ENCODE measurements at places on chromosomes 6 and 20.

- DNase-seq, result no peak
Observed at GRCh38 chr20:59458645-59459044, 145.7 kb upstream of the PHACTR3 start.

DNA sequence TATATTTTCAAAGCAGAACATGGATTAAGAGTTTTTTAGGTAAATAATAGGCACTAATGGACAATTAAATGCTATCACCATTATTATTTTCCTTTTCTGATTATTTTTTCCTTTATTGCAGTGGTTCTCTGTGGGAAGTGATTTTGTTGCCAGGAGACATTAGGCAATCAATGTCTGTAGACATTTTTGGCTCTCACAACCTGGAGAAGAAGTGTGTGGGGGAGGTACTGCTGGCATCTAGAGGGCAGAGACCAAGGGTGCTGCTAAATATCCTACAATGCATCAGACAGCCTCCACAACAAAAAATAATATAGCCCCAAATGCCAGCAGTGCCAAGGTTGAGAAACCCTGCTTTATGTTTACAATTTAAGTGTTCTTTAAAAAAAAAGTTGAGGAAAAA, 8.3 kb downstream of the IFNGR1 start:
- no peak for DNase-seq

GRCh38 chr20:47785854-47786764, 828 bp upstream of the SULF2 start:
- DNase-seq, result no peak

GRCh38 chr6:163897030-163897429, 482.5 kb downstream of the QKI start:
- no peak for DNase-seq

DNA sequence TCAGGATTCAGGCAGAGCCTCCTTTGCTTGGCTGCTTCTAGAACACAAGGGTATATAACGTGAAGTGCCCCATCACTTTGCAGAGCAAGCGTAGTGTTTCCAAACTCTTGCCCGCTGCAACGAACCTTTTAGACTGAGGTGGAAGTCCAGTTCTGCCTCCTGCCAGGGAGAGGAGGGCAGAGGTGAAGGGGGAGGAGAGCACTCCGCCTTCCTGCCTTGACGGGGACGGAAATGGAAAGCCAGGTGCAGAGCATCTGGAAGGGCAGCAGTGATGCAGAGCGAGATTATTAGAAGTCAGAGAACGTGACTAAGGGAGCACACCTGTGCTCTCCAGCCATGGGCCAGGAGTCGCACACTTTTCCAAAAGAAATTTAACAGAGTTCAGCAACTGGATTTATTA, 63.4 kb downstream of the RREB1 start:
- DNase-seq, result no peak

DNA sequence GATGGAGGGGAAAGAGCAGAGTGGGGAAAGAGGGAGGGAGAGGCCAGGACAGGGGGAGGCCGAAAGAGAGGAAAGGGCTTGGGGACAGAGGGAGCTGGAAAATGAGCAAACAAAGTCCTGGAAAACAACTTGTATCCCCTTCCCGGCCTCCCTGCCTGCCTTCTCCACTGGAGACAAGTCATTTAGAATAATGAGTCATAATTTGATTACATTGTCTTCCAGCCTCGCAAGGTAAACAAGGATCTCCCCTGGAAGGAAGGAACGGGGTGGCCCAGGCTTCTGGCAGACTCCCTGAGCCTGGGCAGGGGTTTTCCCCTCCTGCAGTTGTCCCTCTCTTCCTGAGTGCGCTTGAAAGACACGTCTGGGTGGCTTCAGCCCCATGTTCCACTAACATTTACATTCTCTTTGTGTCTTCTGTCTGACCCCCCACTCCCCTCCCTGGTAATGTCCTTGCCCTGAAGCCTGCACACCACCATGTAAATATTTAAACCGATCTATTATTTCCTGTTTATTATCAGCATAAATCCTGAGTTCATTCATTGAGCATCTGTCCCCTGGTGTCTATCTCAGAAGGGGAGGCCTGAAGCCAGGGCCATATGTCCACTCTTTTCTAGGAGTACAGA, 12.1 kb upstream of the MRPS18A start:
- no peak for DNase-seq

- no peak for DNase-seq
Observed at GRCh38 chr6:139699911-139700310, 325.5 kb upstream of the CITED2 start.

DNA sequence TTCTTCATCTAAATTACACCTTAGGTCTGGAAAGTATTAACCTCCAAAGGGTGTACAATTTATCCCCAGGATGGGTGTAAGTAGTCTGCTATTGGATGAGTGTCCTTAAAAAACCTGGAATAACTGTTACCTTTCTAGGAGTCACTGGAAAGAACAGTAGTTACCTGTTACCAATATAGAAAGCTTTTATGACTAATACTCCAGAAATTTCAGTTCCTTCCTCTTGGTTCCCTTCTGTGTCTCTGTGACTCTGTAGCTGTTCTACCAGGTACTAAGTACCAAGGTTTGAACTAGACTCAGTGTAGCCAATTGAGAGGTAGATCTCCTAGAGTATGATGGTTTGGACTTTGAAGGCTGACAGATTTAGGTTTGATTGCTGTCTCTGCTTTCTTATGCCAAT, 47.0 kb upstream of the TBX18 start:
- DNase-seq, result no peak

DNA sequence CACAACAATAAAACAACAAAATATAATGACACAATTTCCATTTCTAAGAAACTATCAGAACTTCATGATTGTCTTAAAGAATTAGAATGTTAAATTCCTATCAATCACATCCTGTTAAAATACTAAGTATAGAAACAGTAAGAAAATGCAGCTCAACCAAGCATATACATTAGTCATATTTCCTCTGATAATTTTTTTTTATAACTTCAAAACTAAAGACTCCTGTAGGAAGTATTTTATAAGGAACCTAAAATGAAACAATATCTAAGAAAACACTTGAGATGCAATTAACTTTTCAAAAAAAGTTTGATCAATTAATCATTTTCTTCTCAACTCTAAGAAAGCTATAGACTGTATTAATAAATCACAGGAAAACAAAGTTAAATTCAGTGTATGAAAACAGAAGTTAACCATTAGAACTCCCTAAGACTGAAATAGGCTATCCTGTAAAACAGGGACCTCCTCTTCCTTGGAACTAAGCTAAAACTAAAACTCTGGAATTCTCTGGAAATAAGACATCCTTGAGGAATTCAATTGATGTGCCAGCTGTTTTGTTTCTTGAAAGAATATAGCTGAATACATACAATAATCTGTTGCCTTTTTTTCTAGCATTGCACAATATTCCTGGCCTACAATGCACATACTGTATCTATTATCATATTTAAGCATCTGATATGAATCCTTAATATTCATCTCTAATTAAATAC, 19.8 kb downstream of the FKBP5 start:
- no peak for DNase-seq

- DNase-seq, result no peak
Observed at GRCh38 chr6:92810913-92811312, 608.4 kb downstream of the EPHA7 start.

DNA sequence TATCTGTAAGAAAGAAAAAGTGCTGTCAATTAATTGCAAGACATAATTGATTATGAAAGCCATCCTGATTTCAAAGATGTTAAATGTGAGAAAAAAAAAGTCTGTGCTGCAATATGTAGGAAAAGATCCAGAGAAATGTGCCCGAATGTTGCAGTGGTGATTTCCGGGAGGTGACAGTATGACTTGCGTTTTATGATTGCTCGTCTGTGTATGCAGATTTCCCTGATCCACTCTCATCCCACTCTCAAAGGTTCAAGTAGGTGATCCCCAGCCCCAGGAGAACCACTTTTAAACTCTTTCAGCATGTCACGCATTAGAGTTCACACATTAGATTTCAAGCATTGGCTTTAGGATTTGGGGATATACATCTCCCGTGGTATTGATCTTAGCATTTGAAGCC, 57.8 kb downstream of the TPD52L1 start:
- DNase-seq, result no peak

DNA sequence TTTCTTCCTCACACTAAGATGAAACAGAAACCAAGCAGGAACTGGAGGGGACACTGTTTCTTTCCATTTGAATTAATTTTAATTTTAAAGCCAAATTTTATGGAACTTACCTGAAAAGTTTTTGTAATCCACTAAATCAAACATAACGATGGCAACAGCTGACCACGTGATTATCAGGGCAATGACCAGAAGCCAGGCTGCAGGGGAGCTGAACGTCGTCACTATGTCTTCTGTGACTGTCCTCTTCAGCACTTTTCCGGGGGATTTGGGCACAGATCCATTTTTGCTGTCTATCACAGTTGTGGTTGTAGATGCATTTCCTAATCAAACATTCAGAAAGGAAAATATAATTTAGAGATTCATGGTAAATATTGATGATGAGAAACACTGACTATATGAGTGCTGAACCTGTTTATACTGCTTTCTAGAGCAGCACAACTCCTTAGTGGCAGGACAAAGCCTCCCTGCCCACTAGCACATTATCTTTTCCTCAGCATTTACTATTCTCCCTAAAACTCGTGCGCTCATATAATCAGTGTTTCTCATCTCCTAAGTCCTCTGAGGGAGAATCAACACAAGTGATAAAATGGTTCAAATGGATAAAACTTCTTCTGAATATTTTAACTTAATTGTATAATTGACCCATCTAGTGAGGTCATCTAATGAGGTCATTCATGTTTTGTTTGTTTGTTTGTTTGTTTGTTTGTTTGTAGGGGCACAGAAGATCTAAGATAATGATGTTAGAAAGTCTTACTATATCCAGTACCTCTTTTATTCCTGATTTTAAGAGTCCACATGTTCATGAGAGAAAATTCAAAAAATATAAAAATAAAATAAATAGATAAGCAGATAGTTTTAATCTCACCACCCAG, 65.7 kb downstream of the TRDN start:
- DNase-seq, result no peak

GRCh38 chr6:81820980-81821379, 68.5 kb upstream of the TENT5A start:
- DNase-seq, result no peak

GRCh38 chr6:13479971-13480434, 7.4 kb downstream of the GFOD1 start:
- no peak for DNase-seq

- no peak for DNase-seq
Observed at GRCh38 chr6:157688960-157689599, 134.0 kb upstream of the SNX9 start.

- no peak for DNase-seq
Observed at GRCh38 chr20:31260326-31260932, 3.0 kb downstream of the DEFB115 start.

DNA sequence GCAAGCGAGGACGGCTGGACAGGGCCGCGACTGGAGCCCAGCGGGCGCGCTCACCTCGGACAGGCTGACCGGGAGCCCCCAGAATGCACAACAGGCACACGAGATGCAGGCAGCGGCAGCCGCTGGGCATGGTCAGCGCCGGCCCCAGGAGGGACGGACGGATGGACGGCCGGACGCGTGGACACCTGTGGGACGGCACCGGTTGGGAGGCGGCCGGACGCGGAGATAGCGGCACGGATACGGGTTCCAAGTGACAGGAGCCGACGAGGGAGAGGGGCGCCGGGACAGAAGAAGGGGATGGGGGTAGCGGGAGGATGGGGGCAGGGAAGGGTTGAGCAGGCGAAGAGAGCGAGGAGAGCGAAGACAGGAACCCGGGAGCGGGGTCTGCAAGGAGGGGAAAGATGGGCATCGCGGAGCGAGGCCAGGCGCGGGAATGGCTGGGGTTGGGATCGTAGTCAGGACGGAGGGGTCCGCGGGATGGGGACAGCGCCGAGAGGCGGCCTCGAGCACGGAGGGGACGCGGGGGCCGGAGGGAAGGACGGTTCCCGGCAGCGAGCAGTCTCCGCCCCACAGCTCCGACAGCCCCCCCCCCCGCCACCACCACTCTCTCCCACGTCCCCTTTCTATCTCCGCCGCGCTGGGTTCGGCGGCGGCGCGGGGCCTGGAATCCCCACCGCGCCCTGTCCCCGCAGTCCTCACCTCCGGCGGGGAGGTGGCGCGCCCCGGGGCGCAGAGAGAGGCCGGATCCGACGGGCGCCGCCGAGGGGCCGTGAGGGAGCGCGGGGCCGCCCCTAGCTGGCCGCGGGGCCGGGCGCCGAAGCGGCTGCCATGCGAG, 435 bp downstream of the DLK2 start:
- DNase-seq, result peak; percentile 10

GRCh38 chr6:111813237-111813636, 60.0 kb downstream of the FYN start:
- no peak for DNase-seq

- DNase-seq, result no peak
Observed at GRCh38 chr6:151240791-151241642, 1.2 kb downstream of the AKAP12 start.

GRCh38 chr6:106939848-106940247, 34.7 kb downstream of the CD24 start:
- DNase-seq, result no peak

- DNase-seq, result no peak
Observed at GRCh38 chr20:40565001-40565681, 123.9 kb downstream of the MAFB start.

- DNase-seq, result no peak
Observed at GRCh38 chr20:53833333-53834061, 236.9 kb downstream of the BCAS1 start.

- no peak for DNase-seq
Observed at GRCh38 chr6:46015119-46015968, at the start of gene CLIC5. Gene CLIC5 (minus strand): TSS chr6:46015860. CDS start chr6:46015542, 318 bp downstream.

DNA sequence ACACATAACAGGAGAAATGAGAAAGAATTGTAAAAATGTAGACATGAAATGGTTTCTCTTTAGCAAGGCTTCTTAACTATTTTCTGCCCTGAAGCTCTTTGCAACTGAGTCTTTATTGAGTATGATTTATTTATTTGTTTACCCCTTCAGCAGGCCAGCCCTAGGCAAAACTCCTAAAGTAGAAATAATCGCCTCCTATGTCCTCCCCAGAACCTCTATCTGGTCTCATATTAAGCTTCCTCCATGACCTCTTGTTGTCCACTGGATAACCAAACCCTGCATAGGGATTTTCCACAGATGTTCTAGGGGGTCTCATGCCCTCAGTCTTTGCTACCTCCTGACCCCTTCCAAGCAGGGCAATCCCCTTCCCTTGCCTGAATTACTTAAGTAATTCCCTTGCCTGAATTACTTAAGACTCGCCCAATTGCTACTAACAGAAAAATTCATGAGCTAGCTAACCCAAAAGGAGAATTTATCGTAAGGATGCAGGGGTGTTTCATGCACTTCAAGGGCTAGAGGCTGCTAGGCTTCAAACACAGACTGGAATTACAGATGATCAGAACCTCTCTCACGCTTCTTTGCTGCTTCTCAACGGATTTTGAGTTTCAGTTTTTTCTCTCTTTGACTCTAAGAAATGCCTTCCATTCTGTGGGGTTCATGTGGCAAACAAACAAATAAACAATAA, 425.9 kb upstream of the RNF217 start:
- DNase-seq, result no peak

- no peak for DNase-seq
Observed at GRCh38 chr6:135722679-135723078, 128.8 kb upstream of the PDE7B start.

GRCh38 chr6:219641-220198, 72.6 kb upstream of the DUSP22 start:
- no peak for DNase-seq

DNA sequence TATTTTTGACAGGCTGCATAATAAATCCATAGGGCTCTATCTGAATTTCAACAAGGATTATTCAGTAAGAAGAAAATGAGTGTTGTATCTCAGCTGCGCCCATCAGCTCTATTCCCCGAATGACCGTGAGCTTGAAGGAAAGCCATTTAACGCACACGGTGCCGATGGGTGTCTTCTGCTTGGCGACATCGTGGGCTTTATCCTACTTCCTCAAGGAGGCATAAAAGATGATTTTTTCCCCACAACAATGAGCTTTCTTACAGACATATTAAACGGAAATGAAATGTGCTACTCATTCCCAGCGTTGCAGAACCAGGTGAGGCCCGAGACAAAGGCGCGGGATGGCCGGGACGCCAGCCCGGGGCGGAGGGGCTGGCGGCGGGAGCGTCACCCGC, 710 bp downstream of the DYNLT1 start:
- no peak for DNase-seq

Data from effector CD8-positive, alpha-beta T cell (primary cell).